ENCODE measurements at places on chromosomes 5 and 9.

DNA sequence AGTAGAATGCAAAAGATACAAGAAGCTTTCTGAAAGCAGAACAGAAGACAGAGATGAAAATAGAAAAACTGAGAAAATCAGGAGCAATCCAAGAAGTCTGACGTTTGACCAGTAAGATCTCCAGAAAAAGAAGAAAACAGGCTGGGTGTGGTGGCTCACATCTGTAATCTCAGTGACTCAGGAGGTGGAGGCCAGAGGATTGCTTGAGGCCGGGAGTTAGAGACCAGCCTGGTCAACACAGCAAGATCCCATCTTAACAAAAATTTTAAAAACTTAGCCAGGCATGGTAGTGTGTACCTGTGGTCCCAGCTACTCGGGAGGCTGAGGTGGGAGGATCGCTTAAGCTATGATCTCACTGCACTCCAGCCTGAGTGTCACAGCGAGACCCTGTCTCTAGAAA, 15.9 kb downstream of the RETREG1 start:
- no peak for DNase-seq

DNA sequence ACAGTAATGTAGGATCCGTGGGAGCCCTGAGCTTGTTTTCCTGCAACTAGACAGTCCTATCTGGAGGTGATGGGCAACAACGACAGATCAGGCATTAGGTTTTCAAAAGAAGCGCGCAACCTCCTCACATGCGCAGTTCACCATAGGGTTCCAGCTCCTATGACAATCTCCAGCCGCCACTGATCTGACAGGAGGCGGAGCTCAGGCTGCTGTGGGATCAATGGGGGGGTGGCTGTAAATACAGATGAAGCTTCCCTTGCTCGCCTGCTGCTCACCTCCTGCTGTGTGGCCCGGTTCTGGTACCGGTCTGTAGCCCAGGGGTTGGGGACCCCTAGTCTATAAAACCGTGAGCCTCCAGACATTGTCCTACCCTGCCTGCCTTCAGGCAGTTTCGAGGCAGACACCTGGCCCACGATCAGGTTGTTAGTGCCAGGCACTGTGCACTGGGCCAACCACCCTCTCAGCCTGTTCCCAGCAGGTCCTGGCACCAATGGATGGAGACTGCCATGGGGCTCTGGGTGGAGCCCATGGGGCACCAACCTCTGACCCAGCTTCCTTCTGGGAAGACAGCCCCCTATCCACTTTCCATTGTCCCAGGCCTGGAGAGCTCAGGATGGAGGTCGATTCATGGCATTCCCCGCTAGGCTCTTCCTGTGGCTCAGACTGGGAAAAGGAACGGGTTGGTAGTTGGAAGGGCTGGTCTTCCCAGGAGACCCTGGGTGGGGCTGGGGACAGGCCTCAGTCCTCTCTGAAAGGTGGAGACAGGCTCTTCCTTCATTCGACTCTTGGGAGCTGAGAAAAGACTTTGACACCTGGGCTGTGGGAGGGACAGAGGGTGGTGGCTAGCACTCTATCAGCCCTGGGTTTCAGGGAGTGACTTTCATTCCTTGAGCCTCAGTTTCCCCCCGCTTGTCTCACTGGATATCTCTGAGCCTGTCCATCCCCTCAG, 1.7 kb downstream of the ENDOG start:
- DNase-seq = no peak

DNA sequence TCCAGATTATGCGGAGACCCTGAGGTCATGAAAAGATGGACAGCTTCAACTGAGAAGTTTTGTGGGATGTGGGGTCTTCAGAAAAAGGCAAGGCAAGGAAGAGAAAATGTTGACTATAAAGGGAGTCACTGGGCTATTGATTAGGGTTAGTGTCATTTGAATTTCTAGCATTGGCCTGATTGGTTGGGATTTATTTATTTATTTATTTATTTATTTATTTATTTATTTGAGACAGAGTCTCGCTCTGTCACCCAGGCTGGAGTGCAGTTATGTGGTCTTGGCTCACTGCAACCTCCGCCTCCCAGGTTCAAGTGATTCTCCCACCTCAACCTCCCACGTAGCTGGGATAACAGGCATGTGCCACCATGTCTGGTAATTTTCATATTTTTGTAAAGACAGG, 279.7 kb downstream of the NTRK2 start:
- no peak for DNase-seq

- no peak for DNase-seq
These were observed 103.4 kb upstream of the RAI14 start for GRCh38 chr5:34552686-34553085.

- DNase-seq = no peak
These were observed 394.9 kb downstream of the MED10 start for GRCh38 chr5:5983261-5983980.

DNA sequence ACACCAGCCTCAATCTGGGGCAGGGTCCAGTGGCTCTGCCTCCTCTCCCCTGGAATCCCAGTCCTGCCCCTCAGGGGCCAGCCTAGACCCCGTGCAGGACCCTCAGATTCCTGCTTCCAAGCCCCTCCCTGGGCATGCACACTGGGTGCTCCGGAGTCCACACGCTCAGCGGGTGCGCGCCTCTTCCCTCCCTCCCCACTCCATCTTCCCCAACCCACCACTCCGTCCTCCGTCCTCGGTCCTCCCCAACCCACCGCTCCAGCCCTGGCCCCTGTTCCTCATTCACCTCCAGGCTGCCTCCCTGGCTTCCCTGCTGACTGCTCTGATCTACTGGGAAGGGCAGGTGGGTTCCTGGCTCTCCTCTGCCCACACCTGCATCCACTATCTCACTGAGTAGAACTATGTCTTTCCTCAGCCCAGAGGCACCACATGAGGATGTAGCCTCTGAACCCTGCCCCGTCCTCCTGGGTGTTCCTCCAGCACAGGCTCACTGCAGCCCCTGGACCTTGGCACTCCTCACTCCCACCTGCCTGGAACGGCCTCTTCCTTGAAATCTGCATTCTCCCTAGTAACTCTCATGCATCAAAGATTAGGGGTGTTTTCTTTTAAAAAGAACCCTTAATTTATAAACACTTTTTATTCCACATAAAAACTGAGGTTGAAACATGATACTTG, 92.8 kb downstream of the CAMSAP1 start:
- DNase-seq = no peak

GRCh38 chr5:137492331-137492730, 6.8 kb downstream of the SPOCK1 start:
- DNase-seq = no peak

DNA sequence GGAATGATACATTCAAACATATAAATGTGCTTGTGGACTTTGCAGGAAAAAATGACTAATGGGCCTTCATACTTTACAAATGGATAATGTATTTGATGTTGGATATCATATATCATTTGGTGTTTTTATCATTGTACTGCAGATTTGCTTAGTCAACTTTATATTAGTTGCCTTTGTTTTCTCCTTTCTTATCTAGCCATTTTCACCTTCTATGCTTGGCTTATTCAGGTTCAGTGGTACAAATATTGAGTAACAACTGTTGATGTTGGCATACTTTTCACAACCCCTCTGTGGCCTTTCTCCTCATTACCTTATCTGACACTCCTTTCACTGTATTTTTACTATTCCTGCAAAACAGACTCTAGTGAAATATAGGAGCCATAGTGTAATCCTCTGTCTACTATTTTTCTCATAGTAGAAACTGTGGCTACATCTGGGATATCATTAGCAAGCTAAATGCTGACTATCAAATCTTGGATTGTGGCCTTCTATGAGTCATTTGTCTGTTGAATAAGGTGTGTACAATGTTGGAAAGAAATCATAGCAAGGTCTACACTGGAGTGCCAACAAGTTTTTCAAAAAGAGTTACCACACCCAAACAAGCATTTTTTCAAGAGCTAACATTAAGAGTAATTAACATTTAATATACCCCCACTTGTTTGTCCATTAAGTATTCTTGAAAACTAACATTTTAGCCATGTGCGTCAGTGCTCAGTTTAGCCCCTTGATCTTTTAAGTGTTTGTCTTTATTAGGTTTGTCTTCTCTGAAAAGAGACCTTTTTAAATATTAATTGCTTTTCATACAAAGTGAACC, 330.1 kb downstream of the ADGRV1 start:
- DNase-seq = no peak

GRCh38 chr5:2752059-2752820, 763 bp upstream of the IRX2 start:
- DNase-seq = no peak

GRCh38 chr9:77158772-77159513, 18.4 kb upstream of the VPS13A start:
- DNase-seq = no peak

- no peak for DNase-seq
These were observed 53.3 kb upstream of the AGXT2 start for GRCh38 chr5:35101016-35101415.

DNA sequence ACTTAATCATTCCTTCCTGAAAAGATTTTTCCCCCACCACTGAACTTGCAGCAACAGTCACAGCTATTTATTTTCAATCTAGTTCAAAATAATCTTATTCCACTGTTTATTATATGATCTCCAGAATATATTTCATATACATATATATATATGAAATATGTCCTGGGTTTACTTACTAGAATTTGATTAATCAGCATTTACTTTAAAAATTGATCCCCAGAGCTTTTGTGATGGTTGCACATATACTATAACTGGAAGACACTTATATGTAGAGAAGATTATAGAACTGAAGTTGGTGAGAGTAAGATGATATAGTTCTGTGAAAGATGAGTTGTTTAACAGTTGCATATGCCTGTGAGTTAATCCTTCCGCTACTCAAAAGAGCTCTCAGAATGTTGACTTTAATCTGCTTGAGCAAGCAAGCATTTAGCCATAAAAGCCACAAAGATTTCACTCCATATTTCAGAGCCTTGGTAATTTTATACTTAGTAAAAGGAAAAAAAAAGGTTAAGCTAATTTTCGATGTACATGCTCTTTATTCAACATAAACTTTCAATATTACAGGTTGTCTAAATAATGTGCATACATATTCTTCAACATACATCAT, 399.3 kb upstream of the CDH9 start:
- DNase-seq = no peak

DNA sequence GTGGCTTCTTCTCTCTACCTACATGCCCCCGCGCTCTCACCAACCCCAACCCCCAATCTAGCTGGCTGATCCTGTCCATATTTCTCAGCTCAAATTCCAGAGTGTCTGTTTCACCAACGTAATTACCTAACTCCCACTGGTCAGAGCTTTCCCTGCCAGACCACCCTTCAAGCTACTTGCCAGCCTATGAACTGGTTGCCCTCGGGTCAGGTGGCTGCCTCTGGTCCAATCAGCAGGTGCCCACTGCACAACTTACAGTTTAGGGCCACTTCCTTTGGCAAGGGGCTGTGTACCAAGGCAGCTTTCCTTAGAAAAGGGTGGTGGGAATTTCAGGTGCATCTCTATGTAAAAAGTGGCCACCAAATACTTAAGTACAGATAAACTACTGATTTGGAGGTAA, 92.2 kb upstream of the SLC30A5 start:
- no peak for DNase-seq

GRCh38 chr9:21110708-21111576, 30.7 kb downstream of the IFNW1 start:
- DNase-seq = peak; percentile 77

- DNase-seq = no peak
These were observed 47.5 kb upstream of the ADRB2 start for GRCh38 chr5:148778882-148779281.

DNA sequence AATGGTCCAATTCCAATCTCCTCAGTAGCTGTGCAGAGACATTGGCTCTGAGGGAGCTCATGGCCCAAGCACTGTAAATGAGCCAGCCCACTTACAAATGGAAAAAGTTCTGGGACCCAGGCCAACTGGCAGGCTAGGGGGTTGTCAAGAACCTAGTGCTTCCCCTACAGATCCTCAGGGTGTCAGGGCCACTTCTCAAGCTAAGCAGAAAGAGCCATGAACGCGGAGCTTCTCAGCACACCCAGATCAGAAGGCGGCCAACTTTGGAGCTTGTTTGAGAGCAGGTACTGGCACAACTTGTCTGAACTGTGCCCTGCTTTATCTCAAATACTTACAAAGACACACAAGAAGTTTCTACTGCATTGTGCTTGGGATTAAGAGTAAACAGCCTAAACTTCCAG, 17.5 kb downstream of the TLE1 start:
- DNase-seq = no peak

- no peak for DNase-seq
These were observed 141.0 kb downstream of the GADD45G start for GRCh38 chr9:89745601-89746376.

- DNase-seq = no peak
These were observed 244.5 kb downstream of the MLLT3 start for GRCh38 chr9:20377790-20378189.

DNA sequence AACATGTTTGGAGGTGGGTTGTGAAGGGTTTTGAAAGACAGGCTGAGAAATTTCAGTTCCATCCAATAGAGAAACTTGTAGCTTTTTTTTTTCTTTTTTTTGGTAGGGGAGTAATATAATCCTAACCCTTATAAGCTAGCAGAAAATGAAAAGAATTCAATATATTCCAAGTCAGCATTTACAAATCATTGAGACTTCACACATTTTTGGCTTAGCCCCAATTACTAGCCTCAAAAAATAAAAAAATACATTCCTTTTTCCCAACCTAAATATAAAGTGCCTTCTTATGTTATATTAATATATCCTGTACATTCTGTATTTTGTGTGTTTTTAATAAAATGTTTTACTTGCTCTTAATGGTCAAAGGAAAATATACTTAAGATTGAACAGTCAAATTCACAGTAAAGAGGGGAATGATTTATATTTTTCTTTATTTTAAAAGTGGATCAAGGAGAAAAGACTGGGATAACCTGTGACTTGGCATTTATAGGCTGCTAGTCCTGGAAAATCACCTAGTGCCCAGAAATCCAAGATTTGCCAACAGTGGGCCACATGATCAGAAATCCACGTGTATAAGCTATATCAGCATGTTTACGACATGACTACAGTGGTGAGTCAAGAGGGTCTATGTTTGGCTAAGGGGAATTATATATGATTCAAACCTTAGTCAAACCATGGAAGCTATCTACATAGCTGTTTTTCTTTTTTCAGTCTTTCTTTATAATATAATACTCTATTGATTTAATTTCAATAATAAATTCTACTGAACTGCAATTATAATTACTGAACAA, 14.5 kb downstream of the HACD4 start:
- DNase-seq = no peak

GRCh38 chr5:9726931-9727330, 96.8 kb upstream of the TAS2R1 start:
- no peak for DNase-seq

DNA sequence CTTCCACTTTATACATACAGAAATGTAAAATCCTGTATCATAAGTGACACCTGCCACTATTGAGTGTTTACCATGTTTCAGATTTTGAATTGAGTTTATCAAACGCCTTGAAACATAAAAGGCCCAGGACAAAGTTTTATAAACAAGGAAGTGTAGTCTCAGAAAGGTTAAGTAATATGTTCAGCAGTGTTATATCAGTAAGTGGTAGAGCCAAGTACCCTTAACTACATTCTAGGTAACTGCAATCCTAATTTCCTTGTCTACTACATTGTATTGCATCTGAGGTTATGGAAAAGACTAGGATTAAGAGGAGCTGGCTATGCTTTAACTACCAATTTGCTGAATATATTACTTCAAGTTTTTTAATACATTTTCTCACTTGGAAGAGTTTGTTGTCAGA, 641.6 kb downstream of the LRRC70 start:
- DNase-seq = no peak
